ENCODE measurements at places on chromosomes 2 and 18.

DNA sequence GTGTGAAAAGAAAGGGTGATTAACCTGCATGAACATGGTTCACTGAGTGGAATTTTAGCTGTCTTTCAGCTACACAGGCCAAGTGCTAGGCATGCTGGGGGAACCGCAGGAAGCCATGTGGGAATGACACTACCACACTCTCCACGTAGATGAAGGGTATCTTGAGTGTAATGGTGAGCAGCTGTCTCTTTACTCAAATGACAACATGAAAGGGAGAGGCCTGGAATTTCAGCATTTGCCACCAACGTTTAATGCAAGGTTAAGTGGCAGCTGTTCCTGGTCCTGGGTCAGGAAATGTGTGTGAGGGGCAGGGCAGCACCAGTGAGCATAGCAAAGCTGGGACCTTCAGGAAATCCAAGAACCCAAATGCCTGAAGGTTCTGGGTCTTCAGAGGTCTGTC is 588.4 kb downstream of the SLC4A3 start:
- no peak for DNase-seq

DNA sequence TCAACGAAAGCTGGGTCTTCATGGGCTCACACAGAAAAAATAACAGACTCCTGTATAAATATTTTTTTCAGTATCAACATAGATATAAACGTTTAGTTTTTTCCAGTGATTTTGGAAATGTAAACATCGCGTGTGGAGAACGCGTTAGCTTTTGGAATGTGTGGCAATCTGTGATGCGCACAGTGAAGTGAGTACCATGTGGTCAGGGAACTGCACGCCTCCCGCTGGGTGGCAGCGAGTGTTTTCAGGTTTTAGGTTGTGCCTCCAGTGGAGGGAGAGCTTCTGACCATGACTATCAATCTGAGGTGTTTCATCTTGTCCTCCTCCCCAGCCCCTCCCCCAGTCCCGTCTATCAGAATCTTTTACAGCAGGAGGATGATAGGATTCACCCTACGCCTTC is 127.8 kb downstream of the ARHGAP28 start:
- no peak for DNase-seq

DNA sequence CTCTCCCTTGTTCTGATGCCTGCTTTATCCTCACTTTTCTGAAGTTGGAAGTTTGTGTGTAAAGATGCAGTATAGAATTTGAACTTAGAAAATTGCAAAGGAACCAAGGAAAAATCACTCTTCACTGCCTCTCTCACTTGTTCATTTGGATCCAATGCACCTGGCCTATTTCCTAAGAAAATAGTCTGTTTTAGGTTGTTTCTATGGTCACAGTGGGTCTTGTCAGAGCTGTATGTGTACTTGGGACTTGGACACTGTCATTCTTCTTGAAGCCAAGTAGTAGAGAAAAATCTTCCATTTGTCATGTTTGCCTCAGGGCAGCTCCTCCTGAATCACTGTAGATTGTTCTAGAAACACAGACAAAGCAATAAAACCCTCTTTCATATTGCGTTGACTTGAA is 80.3 kb upstream of the SESTD1 start:
- DNase-seq: no peak

DNA sequence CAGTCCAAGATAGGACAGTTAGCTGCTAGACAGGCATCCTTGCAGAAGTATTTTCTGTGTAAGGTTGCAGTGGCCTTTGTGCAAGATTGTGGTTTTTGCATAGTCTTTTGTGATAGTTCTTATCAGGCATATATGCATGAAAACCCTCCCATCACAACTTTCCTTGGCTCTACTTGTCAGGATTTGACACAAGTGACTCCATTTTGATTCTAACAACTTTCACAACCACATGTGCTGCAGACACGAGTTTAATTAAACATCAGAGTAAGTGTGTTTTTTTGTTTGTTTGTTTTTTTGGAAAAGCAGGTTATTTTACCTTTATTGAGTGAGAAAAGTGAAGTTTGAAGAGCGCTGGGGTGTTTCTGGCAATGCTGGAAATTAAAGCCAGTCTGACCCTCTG is 902.0 kb upstream of the GCFC2 start:
- no peak for DNase-seq

DNA sequence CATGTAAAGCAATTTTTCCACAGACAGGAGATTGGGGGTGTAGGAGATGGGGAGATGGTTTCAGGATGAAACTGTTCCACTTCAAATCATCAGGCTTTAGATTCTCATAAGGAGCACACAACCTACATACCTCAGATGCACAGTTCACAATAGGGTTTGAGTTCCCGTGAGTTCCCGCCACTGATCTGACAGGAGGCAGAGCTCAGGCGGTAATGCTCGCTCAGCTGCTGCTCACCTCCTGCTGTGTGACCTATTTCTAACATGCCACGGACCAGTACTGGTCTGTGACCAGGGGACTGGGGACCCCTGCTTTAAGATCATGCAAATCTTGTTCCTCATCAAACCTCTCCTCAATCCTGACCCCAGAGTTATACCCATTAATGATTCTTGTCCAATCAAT is 70.1 kb downstream of the RPE start:
- DNase-seq: no peak

DNA sequence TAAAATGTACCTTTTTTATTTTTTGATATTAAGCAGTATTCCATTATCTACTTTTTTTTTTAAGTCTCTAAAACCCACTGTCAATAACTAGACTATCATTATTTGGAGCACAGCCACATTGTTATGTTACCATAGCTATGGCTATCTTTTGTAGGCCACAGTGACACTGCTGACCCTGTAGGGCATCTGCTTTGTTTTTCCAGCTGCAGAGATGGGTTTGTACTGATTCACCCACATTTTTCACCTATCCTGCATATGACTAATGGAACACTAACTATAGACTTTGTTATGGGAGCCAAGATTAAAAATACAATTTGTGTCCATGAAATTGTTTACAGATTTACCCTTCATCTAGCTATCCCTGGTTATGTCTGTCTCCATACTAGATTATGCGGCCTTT is 21.6 kb upstream of the OTX1 start:
- DNase-seq: no peak

- DNase-seq: no peak
Measured at GRCh38 chr2:182281276-182281675, 145.6 kb downstream of the PDE1A start.

GRCh38 chr18:7941533-7941932 is 374.4 kb downstream of the PTPRM start:
- DNase-seq: no peak

GRCh38 chr18:79100944-79101343 is 31.8 kb downstream of the ATP9B start:
- no peak for DNase-seq

- no peak for DNase-seq
Measured at GRCh38 chr2:126504949-126505348, 151.0 kb upstream of the GYPC start.

DNA sequence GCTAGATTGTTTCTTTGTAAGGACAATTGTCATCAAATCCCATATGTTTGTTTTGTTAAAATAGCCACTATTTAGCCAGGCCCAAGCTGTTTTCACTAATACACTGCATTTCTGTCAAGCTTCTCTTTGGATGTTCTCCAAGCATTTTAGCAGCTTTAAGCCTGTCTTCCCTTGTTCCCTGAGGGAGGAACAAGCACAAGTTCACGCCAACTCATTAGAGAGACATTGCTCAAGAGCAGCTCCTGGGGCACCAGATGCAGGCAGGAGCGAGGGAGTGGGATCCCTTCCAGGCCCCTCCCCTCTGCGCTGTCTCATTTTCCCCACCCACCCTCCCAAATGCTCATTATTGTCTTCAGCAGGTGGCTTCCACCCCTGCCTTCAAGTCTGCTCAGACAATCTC is 32.6 kb upstream of the PPP3R1 start:
- DNase-seq: no peak

GRCh38 chr2:174760845-174761473 is 3.3 kb downstream of the CHRNA1 start:
- no peak for DNase-seq

DNA sequence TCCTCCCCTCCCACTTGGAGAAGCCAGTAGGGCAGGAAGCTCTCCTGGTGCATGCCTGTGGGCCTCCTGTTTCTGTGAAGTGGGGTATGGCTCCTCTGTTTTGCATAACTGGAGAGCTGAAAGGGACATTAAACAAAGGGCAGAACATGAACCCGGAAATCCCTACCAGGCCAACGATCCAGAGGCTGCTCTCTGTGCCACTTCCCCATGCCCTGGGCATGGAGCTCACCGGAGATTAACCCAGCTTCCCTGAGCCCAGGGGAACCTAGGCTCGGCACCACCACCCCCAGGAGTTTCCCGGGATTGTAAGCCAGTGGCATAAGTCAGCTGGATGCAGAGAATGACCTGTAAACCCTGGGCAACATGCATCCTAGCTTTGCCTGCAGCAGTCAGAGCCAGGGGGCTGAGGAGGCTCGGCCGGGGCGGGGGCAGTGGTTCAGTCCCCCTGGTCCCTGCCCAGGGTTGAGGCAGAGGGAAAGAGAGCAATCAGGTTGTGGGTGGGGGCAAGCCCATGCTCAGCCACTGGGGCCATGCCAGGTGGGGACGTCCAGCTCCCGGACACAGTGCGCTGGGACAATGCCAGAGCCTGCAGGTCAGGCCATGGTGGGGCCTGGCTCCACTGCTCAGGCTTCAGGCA is 49.5 kb downstream of the TIMM21 start:
- no peak for DNase-seq

- no peak for DNase-seq
Measured at GRCh38 chr2:102066554-102066953, 74.8 kb downstream of the IL1R2 start.

DNA sequence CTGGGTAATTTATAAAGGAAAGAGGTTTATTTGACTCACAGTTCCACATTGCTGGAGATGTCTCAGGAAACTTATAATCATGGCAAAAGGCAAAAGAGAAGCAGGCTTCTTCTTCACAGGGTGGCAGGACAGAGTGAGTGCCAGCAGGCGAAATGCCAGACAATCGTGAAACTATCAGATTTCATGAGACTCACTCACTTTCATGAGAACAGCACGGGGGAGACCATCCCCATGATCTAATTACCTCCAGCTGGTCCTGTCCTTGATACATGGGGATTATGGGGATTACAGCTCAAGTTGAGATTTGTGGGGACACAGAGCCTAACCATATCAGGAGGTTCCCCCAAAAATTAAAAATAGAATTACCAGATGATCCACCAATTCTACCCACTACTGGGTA is 675.5 kb upstream of the SLC8A1 start:
- DNase-seq: no peak

- DNase-seq: peak; percentile 57
Measured at GRCh38 chr2:113169002-113169530, 4.7 kb upstream of the PSD4 start.

DNA sequence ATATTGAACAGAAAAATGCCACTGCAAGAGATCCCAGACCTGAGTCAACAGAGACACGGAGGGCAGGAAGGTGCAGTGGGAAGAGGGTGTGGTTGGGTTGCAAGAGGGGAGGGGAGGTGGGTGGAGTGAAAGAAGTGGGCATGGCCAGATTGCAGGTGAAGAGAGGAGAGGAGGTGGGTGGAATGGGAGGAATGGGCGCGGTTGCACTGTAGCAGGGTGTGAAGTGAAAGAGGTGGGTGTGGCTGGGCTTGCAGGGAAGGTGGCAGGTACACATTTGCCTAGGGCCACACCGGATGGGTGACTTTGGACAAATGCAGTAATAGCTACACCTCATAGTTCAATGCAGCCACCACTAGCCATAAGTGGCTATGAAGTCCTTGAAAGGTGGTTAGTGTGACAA is 71.1 kb downstream of the DOCK10 start:
- DNase-seq: no peak

DNA sequence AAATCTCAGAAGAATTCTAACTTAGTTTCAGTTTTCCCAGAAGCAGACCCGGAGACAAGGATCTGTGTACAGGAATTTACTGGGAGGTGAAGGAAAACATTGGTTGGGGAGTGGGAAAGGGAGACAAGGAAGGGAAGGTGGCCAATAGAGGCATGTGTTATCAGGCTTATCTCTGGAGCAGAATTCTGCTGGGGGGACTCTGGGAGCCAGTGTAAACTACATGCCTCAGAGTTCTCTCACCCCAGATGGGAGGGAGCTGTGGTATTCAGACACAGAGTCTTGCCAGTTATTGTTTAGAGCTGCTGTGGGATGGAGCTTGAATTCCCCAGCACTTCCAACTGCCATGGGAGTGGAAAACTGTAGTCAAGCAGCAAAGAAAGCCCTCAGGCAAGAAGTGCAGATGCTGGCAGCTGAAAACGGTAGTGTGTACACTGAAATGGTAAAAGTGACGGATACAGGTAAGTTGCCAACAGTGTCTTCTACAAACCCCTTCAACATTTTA is 19.0 kb downstream of the DNPEP start:
- no peak for DNase-seq

- no peak for DNase-seq
Measured at GRCh38 chr2:11865378-11865777, 118.9 kb downstream of the LPIN1 start.

DNA sequence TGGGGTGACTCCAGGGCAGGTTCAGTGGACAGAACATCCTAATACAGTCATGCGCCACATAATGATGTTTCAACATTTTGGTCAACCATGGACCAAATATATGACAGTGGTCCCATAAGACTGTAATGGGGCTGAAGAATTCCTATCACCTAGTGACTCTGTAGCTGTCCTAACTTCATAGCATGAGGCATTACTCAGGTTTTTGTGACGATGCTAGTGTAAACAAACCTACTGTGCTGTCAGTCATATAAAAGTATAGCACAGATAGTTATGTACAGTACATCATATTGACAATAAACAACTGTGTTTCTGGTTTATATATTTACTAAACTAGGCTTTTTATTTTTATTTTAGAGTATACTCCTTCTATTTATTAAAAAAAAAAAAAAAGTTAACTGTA is 87.1 kb downstream of the CACNB4 start:
- no peak for DNase-seq

GRCh38 chr2:64779117-64779690 is 125.5 kb upstream of the SERTAD2 start:
- DNase-seq: no peak

DNA sequence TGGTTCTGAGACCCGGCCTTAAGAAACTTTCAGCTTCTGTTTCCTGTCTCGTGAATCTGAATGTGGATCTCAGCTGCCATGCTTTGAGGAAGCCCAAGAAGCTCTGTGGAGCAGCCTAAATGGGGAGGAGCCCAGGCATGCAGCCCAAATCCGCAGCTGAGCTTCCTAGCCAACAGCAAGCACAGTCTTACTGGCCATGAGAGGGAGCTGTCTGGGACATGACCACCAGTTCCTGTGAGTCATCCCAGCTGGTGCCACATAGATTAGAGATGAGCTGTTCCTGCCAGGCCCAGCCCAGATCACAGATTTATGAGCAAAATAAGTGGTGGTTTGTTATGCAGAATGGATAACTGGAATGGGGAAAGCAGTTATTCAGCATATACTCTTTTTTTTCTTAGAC is 224.4 kb upstream of the APCDD1 start:
- no peak for DNase-seq

- DNase-seq: no peak
Measured at GRCh38 chr2:221270806-221271205, 301.3 kb downstream of the EPHA4 start.

DNA sequence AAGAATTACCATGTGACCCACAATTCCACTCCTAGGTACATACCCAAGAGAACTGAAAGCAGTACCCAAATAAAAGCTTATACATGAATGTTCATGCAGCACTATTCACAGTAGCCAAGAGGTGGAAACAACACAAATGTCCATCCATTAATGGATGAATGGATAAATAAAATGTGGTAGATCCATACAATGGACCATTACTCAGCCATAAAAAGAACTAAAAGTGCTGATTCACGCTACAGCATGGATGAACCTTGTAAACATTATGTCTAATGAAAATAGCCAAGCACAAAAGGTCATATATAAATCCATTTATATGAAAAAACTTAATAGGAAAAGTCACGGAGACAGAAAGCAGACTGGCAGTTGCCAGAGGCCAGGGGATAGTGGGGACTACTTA is 23.6 kb upstream of the ZFP36L2 start:
- DNase-seq: no peak

- no peak for DNase-seq
Measured at GRCh38 chr2:70984228-70984575, 5.8 kb downstream of the ANKRD53 start.
